ENCODE measurements at places on chromosomes 7 and 10. TPM values are rescaled to one million over a fixed set of nuclear protein-coding genes. Genes with fewer than 3 reads are reported as not detected.

PDE6C gene
- total RNA-seq = not detected

DNA sequence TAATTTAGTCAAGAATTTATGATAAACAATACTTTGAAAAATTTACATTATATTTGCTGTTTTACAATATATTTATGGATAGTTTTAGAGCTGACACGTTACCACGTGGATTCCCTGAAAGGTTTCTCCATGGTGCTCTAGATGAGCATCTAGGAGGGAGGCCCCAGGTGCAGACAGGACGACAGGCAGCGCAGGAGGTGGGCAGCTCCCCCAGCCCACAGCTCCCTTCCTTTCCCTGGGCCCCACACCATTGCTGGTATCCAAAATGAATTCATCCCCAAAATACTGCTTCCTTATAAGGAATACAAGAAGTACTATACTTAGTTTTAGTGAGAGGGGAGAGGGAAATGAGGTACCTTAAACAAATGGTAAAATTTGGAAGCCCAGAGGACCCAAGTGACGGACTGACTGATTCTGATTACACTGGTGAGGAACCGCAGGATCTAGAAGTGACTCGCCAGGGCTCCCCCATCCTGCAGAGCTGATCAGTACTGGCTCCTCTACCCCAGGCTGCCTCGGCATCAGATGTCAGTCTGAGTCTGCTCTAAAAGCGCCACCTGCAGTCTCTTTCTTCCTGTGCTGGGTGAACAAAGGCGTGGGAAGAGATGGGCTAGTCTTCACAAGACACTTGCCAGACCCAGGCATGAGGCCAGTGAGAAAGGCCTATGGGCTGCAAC lies 89.2 kb downstream of the DLG5 start:
- DNase-seq = peak; percentile 67

GRCh38 chr7:47586925-47587324 lies 5.0 kb upstream of the TNS3 start:
- no peak for DNase-seq

DNA sequence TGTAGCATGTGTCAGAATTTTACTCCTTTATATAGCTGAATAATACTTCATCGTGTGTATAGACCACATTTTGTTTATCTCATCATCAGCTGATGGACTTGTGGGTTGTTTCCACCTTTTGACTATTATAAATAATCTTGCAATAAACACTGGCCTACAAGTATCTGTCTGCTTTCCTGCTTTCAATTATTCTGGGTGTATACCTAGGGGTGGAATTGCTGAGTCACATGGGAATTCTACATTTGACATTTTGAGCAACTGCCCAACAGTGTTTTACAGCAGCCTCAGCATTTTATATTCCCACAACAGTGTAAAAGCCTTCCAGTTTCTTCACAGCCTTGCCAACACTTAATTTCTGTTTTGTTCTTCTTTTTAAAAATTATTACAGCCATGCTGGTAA lies 200.3 kb upstream of the PRSS1 start:
- peak; percentile 55 for DNase-seq

DNA sequence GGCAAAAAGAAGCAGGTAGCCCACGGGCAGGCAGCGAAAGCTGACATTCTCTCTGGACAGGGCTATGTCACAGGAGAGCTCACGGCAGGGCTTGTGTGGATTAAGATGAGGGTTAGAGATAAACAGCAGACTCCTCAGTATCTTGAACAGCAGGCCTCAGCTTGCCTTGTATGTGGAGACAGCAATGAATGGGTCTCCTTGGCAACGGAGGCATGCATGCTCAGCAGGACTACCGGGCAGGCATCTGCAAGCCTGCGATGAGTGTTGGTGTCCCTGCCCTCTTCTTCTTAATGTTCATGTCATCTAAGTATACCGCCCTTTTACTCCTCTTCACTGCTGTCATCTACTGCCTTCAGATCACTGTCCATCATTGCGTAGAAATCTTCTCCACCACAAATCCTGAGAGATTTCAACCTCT lies 81.9 kb upstream of the C1GALT1 start:
- DNase-seq = no peak

DNA sequence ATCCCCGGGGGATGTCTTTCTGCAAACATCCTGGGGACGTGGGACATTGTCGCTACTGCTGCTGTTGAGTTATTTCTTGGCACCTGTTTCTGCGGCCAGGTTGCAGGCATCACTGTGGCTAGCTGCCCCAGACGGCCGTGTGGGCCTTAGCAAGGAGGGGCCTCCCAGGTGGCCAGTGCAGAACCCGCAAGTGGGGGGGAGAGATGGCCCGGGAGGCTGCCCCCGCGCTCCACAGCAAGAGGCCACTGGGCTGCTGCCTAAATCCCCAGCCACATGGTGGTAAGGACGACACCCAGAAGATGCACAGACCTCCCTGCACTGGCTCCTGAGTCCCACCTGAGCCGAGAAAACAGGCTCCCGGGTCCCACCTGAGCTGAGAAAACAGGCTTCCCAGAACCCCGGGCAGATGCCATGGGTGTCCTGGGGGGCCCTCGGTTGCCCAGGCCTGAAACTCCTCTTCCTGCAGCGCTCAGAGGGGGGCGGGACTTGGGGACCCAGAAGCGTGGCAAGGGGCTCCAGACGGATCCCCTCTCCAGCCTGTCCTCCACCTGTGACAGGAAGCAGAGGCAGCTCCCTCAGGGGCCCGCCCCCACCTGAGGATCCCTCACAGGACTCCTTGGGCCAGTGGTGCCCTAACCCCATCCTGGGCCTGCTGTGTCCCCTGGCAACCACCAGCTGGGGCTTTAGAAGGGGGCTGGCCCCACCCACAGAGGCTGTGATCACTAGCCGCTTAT lies 952 bp upstream of the MAFK start:
- DNase-seq = no peak

DNA sequence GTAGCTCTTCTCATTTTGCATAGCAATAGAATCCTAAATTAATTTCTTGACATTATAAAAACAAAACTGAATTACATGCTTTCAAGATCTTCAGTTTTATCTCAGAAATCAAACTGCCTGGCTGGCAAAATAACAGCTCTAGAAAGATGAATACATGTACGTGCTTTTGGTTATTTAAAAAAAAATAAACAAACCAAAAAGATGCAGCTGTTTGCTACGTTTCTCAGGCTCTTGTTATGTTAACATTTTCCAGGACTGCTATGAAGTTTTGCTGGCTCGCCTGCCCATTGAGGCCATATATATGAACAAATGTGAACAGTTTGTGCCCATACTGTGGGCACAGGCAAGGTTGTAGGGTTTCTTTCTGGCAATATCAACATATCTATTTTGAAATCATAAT lies 86.6 kb downstream of the ODAD2 start:
- peak; percentile 19 for DNase-seq

ZP3 gene
- not detected for total RNA-seq

DNA sequence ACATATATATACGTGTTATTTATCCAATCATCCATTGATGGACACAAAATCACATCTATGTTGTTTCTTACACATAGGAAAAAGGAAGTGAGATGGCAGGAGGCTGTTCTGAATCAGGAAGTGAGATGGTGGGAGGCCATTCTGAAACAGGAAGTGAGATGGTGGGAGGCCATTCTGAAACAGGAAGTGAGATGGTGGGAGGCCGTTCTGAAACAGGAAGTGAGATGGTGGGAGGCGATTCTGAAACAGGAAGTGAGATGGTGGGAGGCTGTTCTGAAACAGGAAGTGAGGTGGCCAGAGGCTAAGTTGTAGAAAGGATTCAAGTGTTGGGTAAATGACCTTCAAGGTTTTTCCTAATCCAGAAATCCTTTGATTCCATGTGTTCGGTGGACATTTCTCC lies 921.5 kb downstream of the TYW1 start:
- DNase-seq = no peak

DNA sequence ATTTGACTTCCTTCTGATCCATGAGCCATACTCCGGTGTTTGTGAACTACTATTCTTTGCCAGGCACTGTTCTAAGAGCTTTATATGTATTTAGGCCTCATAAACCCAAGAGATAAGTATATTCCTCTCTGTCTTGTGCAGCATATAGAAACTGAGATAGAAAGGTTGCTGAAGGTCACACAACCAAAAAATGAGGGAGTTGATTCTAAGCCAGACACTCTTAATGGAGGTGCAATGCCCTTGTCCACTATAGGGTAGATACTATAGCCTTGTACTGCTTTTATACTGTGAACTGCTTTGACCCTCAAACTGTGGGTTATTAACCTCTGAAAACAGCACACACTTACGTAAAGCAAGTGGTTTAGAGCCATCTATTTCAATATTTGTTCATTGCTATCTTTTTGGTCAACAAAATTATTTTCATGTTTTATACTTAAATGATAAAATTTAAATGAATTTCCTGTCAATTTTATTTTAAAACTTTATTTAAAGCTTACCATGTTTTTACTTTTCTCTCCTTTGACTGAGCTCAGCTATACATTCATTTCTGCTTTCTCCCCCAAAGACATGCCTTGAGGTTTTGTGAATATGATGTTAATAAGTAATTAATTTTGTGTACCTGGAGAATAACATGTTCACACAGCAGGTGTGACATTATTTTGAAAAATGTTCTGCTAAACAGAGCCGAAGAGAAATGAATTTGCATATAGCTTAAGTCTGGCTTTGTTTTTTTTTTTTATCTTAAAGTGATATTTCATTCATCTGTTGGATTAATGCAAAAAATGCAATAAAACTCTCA lies 687.3 kb downstream of the DNAJB9 start:
- DNase-seq = no peak

DNA sequence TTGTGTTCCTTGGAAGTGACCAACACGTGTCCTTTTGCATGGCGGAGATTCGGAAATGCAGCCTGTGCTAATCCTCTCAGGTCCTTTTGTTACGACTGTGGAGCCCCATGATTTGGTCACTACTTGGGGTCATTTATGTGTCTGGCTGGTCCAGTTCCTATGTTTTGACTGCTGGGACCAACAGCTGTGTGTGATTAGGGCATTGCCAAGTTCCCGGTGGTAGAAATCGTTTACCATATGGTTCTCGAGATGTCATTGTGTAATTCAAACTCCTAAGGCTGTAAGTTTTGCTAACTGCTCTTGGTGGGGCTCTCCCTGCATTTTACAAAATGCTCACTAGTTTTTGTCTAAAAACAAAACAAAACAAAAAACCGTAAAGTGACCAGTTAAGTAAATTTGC lies 62.0 kb downstream of the CCNY start:
- DNase-seq = peak; percentile 75

- no peak for DNase-seq
These were observed 343.9 kb downstream of the ABCA13 start for GRCh38 chr7:48515171-48515570.

- peak; percentile 3 for DNase-seq
These were observed 60.3 kb upstream of the RAB11FIP2 start for GRCh38 chr10:118107040-118107439.

GRCh38 chr7:74360008-74360407 lies 70.8 kb downstream of the CLIP2 start:
- DNase-seq = no peak

GRCh38 chr10:100878291-100878910 lies 34.4 kb upstream of the SLF2 start:
- peak; percentile 79 for DNase-seq

DNA sequence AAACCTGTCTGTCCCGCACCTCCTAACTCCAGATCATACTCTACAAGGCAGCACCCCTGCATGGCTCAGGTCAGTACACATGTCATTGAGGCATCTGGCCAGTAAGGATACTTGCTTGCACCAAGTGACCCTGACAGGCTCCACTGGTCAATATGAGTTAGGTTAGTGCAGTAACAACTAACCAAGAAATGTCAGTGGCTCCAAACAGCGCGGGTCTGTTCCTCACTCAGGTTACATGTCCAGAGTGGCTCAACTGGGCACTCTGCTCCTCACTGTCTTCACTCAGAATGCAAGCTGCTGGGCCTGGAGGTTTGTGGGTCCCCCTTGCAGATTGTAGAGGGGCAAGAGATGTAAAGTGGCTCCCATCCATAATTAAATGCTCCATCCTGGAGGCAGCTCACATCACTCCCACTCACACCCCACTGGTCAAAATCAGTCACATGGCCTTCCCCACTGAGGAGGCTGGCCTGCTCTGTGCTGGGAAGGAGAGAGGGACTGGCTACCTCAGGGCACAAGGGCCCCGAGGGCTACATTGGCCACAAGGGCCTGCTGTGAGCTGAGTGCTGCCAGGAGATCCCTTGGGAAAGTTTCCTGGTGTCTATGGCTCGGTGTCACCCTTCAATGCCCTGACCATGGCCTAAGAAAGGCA lies 109.1 kb upstream of the GDF10 start:
- DNase-seq = no peak

- peak; percentile 91 for DNase-seq
These were observed 54.5 kb downstream of the COA1 start for GRCh38 chr7:43674559-43675436.

DCLRE1C gene
- total RNA-seq = 11.5 TPM

STOX1 gene
- 0.58 TPM for total RNA-seq

DNA sequence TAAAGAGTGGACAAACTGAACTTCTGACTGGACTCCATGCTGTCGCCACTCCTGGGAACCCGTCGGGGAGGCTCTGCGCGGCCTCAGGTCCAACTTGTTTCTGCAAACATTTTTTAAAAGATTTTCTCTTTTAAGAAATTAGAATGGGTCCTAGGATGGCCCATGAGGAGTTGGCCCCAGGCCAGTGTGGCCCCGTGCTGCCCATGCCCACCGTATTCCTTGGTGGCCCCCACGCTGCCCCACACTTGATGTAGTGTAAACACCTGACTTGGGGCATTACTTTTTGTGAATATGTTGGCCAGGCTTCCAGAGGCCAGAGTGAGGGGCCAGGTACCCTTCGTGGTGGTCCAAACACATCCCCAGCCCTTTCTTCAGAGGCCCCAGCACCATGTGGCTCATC lies 19.3 kb downstream of the ZNF316 start:
- no peak for DNase-seq

- peak; percentile 67 for DNase-seq
These were observed 28.1 kb upstream of the PLXDC2 start for GRCh38 chr10:19788075-19788686.

CALHM3 gene
- not detected for total RNA-seq

HSPA12A gene
- total RNA-seq = 3.6 TPM

DNA sequence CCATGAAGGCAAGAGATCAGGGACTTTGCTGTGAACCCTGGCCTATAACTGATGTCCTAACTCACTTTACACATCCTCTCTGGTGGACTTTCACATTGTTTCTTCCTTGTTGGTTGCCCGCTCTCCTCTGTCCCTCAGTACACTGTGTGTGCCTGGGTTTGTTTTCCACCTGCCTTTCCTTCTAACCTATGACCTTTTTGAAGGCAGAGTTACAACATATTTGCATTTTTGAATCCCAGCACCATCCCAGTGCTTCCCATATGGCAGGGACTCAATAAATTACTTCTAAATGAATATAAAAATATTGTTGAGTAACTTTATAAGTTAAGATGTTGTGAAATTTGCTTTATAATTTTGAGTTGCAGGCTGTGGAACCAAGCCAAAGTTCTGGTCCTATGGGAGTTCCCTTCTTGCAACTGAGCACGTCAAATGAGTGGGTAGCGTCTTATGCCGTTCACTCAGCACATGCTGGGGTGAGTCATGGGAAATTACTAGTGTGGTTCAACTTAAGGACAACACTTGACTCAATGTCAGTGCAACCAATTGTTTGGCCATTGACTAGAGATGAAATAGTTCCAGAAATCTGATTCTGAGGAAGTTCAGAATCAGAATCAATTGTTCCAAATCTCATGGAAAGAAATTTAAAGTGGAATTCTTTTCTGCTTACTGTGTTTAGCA lies 250.9 kb downstream of the TWIST1 start:
- DNase-seq = peak; percentile 99

All from LHCN-M2 (cell line).